ENCODE measurements at places on chromosomes 2 and 18. TPM values are rescaled to one million over a fixed set of nuclear protein-coding genes. Genes with fewer than 3 reads are reported as not detected.

The REG3G gene
- total RNA-seq: not detected

The NDC80 gene
- 83.3 TPM for total RNA-seq

The MOCOS gene
- total RNA-seq: 5.1 TPM

The LYPD6B gene
- total RNA-seq: 21.6 TPM

The CD302 gene
- 22.5 TPM for total RNA-seq

The CDCA7 gene
- 28.8 TPM for total RNA-seq

Data from RPMI7951 (cell line).